ENCODE measurements at places on chromosomes 4 and X.

GRCh38 chr4:60313611-60314178, 886.4 kb upstream of the ADGRL3 start:
- peak; percentile 40 for DNase-seq

DNA sequence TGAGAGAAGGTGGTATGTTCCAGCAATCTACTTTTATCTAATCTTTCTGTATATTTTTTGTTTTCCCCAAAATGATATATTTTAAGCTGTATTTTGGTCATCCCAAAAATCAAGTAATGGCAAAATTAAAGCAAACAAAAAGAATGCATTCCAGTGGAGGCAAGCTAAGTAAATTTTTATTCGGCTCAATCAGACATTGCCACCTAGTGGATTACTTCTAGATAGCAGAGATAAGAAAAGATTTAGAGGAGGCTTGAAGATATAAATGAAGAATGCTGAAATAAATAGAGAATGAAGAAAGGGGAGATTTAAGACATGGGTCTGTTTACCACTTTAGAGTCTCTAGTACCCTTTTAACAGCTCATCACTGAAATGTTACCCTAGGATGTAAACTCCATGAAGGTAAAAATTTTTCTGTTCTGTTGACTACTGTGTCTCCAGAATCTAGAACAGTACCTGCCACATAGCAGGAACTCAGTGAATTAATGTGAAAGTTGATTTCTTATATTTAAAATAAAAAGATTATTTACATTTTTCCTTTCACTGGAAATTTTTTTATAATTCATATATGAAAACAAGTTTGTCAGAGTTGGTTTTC, 110.9 kb upstream of the ANK2 start:
- DNase-seq: peak; percentile 70

DNA sequence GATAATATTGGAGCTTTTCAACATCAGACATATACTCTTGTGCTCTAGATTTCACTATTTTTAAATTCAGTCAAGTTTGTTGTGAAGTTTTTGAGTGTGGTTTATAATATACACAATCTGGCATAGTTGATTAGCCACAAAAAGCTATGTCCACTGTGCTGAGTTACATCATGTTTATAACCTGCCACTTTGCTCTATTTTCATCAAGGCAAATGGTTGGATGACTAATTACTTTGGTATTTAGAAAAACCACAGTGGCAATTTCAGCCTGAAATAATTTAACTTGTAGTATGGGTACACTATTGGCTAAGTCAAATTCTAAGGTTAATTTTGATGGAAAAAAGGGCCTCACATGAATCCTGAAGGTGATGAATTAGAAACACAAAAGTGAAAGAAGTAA, 262.6 kb downstream of the C4orf33 start:
- DNase-seq: peak; percentile 87

DNA sequence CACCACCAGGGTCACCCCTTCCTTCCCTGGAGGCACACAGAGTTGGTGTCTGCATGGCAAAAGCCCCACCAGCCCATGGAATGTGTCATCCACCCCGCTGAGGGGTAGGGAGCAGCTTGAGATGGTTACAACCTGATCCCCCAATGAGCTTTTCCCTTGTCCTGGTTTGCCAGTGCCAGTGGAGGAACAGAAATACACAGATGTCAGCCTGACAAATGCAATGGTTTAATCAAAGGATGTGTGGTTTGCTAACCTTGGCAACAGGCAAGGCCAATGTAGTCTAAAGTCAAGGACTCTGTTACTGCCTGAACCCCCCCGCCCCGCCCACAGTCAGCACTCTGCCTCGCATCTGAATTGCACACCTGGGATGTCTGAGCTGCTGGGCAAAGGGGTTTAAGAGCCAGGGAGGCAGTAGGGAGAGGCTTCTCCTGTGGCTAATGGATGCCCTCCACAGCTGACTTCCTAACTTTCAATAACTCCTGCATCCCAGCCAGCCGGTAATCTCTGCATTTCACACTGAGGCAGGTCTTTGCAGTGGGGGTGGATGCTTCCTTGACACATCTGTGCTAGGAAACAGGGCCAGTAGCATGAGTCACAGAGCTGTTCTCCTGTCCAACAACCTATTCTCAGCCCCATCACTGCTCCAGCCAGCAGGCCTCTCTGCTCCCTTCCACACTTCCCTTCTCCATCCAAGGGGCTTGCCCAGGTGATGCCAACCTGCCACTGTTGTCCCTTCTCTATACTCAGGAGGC, 137.5 kb downstream of the AMMECR1 start:
- DNase-seq: peak; percentile 67

DNA sequence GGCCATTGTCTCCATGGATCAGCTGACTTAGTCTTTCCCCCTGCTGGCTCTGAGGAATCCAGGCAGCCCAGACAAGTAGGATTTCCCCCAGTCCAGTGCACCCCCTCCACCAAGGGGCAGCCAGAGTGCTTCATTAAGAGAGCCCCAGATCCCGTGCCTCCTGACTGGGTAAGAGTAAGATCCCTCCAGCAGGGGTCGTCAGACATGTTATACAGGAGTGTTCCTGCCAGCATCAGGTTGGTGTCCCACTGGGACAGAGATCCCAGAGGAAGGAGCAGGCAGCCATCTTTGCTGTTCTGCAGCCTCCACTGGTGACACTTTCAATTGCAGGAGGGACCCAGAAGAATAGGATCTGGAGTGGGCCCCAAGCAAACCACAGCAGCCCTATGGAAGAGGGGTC, 29.0 kb upstream of the INPP4B start:
- no peak for DNase-seq

DNA sequence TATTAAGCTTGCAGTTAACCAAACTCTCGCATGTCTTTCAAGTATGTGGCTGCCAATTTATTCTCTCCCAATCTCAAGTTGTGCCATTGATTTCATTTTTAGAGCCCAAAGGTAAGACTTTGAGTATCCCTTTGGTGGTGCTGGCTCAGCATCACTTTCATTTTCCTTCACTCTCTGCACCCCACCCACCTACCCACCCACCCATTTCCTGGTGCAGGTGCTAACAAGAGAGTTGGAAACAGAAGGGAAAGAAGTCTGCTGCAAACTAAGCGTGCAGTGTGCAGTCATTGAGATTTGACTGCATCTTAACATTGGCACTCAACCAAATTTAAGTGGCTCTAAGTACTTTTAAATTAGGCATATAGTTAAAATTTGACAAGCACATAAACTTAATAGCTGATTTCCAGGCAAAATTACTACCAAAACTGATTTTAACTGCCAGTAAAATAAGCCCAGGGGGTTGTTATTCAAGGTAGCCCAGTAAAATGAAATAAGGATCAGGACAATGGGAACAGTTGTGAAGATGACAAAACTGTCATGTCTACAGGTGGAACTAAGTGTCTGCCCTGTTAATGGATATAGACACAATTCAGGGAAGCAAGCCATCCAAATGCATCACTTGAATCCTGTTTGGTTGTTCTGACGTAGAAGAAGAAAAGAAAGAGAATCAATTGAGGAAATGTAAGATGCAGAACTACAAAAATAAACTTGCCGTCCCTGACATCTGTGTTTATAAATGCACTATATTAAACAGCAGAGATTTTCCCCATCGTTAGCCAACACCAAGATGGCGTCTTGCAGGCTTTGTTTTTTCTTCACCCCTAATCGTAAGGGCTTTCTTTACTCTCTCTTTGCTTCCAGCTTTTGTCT, 184.2 kb downstream of the KDR start:
- no peak for DNase-seq

- peak; percentile 42 for DNase-seq
Measured at GRCh38 chr4:173516621-173517524, 13.2 kb downstream of the HAND2 start.

- peak; percentile 33 for DNase-seq
Measured at GRCh38 chr4:15031197-15031596, 28.9 kb downstream of the CPEB2 start.

- DNase-seq: peak; percentile 92
Measured at GRCh38 chr4:88017516-88018297, 10.3 kb downstream of the PKD2 start.

DNA sequence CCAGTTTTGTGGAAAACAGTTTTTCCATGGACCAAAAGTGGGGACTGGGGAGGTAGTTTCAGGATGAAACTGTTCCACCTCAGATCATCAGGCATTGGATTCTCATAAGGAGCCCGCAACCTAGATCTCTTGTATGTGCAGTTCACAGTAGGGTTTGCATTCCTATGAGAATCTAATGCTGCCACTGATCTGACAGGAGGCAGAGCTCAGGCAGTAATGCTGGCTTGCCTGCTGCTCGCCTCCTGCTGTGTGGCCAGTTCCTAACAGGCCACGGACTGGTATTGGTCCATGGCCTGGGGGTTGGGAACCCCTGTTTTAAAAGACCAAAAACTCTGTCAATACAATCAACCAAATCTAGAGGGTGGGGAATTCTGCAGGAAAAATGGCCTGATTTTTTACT, 100.0 kb upstream of the EOLA2 start:
- no peak for DNase-seq

DNA sequence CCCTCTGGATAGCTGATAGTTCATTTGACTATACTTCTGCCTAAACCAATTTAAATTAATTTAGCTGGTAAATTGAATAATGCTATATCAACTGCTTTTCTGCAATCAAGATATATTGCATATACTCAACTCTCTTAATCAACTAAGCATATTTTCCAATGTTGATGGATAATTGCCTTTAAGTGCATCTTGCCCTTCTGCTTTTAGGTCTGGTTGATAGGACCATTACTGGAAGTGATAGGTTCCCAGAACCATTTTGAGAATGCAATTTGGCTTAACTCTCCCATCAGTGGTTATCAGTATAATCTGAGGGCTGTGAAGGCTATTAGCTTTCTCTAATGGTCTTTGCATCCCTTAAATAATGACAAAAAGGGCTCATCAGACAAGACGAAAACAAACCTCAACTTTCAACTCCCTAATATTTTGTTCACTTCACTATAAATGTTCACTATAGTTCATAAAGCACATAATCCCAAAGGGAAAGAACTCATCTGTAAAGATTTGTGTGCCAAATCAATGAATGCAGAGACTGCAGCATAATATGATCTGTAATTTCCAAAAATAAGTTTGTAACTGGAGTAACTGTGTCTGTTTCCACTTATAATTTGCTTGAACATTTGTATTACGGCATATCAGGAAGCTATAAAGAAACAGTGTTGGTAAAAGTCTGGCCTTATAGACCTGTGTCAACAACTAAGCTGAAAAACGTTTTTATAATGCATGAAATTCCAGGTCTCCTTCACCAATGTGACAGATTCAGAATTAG, 273.6 kb downstream of the FBXO8 start:
- no peak for DNase-seq

DNA sequence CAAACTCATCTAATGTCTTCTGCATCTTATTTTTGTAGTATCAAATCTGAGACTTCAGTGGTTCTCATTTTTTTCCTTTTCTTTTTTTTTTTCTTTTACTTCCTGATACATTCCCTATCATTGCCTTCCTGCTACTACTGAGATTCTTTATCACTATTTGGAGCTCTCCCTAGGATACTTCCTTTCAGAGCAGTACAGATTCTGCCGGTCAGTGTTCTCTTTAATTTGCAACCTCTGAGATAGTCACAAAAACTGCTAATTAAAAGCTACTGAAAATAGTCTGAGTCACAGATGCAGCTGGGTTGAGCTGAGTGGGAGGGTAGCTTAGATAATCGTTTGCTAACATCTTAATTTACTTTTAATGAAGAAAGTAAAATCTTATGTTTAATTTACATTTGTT, 1279.7 kb downstream of the ARAP2 start:
- no peak for DNase-seq

GRCh38 chr4:30718021-30718542, 2.1 kb upstream of the PCDH7 start:
- DNase-seq: no peak

DNA sequence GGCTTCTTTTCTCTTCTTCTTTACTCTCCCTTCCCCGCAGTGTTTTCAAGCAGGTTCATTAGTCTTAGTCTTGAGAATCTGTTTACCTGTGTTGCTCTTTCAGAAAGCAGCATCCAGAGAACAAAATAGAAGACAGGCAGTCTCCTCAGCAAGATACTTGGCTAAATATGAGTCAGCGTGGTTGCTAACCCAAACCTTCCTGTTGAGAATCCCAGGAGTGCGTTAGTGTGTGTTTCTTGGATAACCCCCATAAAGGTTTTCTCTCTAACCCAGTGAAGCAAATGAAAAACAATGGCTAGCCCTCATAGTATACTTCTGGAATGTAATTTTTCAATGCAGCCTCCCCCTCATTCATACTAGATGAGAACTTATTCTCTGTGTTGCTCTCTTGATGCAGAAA, 41.1 kb downstream of the BMPR1B start:
- DNase-seq: peak; percentile 72

DNA sequence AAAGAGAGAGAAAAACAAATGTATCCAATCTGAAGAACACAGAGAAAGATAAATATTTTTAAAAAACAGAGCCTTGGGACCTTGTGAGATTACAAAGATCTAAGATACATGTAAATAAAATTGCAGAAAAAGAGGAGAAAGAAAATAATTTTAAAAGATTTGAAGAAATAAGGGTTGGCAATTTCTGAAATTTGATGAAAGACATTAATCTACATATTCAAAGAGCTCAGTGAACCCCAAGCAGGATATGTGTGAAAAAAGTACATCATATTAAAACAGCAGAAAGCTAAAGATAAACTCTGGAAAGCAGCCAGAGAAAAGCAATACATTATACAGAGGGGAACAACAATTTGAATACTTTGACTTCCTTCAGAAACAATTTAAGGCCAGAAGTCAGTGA, 244.7 kb downstream of the ENOX2 start:
- no peak for DNase-seq

- DNase-seq: no peak
Measured at GRCh38 chrX:2266445-2267349, 234.1 kb downstream of the DHRSX start.

GRCh38 chrX:129831091-129831885, 12.4 kb downstream of the ZDHHC9 start:
- no peak for DNase-seq

GRCh38 chrX:133985164-133985966, at the start of gene GPC3:
TSS of gene GPC3 (minus strand) at chrX:133985594.
- DNase-seq: peak; percentile 73

- no peak for DNase-seq
Measured at GRCh38 chr4:39466747-39467146, 7.9 kb downstream of the LIAS start.

- peak; percentile 38 for DNase-seq
Measured at GRCh38 chrX:24506082-24506481, 41.0 kb downstream of the PDK3 start.

- DNase-seq: no peak
Measured at GRCh38 chr4:74950200-74950599, 17.3 kb downstream of the PARM1 start.

- DNase-seq: no peak
Measured at GRCh38 chr4:52935317-52935716, 73.2 kb downstream of the RASL11B start.

DNA sequence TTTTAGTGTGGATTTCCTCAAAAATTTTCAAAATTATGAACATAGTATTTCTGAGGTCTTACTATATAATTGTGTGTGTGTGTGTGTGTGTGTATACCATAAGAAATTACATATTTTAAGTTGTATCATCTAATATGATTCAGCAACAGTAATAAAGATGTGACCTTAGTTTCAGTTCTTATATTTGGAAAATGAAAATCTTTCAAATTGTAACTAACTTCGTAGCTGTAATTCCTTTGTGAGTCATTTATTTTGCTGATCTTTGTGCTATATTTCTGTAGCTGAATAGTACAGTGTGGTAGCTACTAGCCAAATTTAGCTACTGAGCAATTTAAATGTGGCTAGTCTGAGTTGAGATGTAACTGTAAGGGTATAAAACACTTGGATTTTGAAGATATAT, 116.4 kb downstream of the RAP1GDS1 start:
- DNase-seq: peak; percentile 27
